ENCODE measurements at places on chromosomes 5 and 9.

GRCh38 chr9:120919843-120920805, 6.5 kb downstream of the TRAF1 start:
- peak; percentile 49 for DNase-seq

GRCh38 chr5:624118-624950, 12.2 kb downstream of the CEP72 start:
- DNase-seq = no peak

DNA sequence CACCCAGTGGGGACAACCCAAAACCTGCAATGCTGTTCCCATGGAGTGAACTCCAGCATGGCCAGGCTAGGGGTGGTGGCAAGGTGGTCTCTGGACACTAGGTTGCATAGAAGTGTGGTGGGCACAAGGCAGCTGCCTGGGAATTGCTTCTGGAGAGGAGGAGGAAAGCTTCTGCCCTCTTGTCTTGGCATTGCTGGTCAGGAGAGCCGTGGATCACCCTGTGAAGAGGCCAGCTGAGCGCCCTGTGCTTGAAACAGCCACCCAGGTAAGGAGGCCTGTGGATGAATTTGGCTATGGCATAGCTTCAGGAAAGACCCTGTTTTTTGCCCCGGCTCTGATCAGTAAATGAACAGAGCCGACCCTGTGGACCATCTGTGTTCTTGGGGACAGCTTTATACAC, 273.1 kb downstream of the HSPA4 start:
- DNase-seq = no peak

DNA sequence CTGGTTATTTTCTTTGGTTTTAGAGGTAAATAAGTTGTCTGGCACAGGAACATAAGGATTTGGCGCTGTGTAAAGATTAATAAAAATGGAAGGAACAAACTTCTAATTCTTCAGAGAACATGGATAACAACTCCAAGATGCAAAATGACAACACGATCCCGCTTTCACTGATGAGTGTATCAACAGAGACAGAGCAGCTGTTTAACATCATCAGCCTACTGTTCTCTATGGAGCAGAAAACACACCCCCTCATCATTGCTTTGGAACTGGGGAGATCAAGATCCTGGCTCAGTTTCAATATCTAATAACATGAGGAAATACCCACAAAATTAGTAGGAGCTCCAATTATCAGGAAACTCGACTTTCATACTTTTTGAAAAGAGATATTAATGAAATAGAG, 8.3 kb upstream of the GAS1 start:
- no peak for DNase-seq

GRCh38 chr5:115725522-115725921, 90.9 kb downstream of the CDO1 start:
- no peak for DNase-seq

Data from fibroblast of mammary gland (primary cell).